Activated CD4-positive, alpha-beta T cell treated with anti-CD3 and anti-CD28 coated beads, Interleukin-2, amount 50 U/mL, for 1 hour (primary cell): ENCODE measurements at places on chromosomes 2 and 18.

DNA sequence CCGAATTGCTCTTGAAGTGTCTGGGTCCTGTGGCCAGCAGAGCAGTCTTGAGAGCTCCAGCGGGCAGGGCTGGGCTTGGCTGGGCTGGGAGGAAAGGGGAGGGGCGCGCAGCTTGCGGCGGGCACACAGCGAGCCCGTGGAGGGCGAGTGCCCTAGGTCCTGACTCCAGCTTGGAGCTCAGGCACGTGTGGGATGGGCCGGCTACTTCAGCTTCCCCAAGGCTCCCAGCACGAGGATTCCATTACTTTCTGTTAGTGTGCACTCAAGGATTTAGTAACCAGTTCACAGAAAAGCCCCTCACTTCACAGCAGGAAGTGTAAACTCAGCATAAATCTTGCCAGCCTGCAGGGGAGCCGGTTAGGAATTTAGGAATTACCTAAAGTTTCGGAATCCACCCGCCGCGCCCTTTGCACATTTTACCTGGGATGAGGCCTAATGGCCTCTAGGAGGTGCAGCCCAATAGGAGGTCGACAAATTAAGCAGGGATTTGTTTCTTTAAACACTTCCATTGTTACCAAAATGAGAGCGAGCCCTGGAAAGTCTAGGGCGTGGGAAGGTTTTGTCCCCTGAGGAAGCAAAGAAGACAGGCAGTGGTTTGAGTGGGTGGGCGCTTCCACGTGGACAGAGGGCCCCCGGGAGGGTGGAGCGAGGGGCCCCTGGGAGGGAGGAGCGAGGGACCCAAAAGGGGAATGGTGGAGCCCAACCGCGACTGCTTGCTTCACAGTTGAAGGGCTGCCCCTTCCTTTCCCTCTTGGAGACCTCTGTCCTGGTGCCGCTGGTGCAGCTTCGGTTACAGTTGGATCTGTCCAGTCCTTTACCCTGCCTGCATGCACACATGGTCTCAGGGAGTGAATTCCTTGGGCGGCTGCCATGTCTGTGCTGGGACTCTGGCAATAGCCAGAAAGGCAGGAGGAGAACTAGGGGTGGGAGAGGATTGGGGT lies 93.3 kb downstream of the CTAGE1 start:
- DNase-seq: no peak

DNA sequence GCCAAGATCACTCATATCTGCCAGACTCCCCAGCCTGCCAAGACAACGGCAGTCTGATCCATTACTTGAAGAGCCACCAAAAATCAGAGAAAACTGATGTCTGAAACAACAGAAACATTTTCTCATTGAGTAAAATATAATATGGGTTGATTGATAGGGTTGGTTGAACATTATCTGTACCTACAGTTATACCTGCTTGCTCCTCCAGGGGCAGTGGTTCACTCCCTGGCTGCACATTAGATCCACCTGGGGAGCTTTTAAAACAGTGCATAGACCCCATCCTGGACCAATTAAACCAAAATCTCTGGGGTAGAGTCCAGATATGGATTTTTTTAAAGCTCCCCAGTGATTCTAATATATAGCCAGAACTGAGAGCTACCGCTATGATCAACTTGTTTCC lies 43.6 kb upstream of the SLC14A2 start:
- DNase-seq: no peak

DNA sequence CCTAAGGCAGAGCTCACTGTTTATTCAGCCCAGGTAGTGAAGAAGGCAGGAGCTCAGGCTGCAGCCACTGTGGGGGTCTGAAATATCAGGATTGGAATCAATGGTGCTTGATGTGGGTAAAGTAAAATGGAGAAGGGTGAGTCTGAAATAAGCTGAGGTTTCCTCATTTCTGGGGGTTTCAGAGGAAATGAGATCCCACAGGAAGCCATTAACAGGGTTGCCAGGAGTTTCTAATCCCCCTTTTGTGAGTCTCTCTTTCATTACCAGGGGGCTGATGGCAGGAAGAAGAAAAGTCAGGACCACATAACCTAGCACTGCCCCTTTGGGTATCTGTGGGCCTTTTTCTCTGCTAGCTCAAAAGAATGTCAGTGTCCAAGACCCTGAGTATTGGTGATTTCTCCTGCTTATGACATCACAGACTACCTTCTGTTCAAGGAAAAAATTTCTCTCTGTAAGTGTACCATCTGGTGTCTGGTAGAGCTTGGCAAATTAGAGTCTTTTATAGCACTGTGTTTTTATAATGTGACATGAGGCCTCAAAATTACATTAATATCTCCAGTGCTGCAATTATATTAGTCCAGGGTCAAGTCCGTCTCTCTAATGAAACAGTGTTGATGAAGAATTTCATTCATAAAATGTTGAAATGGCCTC lies 56.0 kb downstream of the LBH start:
- no peak for DNase-seq

DNA sequence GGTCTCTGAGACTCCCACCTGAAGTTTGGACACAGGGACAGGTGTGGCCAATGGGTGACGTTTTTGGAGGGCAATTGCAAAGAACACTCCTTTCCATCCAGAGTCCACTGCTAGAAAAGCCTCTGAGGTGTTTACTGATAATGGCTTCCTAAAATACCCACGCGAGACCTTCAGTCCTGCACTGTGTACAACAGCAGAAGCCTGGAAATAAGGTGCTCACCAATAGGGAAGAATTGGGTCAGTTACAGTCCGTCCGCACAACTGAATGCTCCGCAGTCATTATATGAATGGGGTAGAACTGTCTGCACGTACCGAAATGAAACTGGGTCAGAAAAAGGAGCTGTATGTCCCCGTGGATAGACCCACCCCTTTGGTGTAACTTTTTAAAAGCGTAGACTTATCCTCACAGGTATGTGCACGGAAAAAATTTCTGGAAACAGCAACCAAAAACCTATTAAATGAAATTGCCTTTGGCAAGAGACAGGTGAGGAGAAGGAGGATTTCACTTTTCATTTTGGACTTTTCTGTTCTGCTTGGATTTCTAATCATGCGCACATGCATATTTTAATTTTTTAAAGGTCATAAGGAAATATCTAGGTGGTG lies 29.4 kb downstream of the SDC1 start:
- DNase-seq: no peak

DNA sequence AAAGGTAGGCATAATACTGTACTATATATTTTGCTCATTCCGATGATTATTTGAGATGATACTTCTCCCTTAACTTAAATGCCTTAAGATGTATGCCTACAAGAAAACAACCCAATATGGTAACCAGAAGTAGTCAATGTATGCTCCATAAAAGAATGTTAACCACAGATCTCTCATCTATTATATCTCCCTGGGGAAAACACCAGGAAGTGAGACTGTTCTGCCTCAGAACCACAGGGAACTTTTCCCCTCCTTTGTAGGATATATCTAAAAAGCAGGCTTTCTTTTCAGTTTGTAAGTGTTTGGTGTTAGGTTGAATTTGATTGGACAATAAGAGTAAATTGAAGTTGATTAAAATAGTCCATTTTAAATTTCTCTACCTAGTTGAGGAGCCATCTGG lies 1160.5 kb upstream of the NXPH2 start:
- no peak for DNase-seq

- DNase-seq: no peak
Measured at GRCh38 chr2:168323529-168324021, 76.2 kb upstream of the STK39 start.

DNA sequence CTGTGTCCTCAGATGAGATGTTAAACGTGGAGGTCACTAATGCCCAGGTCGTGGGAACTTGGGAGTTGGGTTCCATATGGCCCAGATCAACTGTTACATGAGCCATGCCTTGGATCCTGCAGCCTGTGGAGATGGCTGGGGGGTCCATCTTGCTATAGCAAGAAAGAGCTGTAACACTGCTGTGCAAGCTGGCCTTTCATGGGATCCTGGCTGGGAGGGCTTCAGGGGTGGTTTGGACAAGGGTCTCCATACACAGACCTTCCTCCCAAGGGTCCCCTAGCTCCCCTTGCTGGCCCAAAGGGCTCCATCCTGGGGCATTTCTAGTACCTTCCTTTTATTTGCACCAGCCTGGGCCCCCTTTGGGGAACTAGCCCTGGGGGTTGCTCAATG lies 337.7 kb downstream of the DYSF start:
- DNase-seq: no peak

GRCh38 chr2:30566631-30567030 lies 119.6 kb downstream of the LCLAT1 start:
- DNase-seq: no peak

DNA sequence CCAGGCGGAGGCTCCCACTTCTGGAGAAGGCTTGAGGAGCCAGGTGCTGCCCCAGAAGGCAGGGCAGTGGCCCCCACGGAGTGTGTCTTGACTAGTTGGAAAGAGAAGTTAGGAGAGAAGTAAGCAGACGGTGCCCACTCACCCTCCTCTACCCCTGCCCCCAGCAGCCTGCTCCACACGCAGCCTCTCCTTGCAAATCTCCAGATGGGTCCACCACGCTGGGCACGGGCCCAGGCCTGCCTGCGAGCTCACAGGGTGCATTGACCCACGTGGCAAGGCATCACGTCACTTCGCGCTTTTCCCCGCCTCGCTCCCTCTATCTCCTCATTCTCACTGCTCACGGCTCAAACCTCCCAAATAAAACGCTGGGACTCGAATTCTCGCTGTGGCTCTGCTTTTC lies 71.8 kb upstream of the RAB12 start:
- no peak for DNase-seq

- no peak for DNase-seq
Measured at GRCh38 chr2:60529785-60530627, 23.4 kb downstream of the BCL11A start.

GRCh38 chr2:104873689-104874054 lies 19.8 kb downstream of the POU3F3 start:
- DNase-seq: no peak

GRCh38 chr2:42916324-42916723 lies 123.9 kb upstream of the HAAO start:
- no peak for DNase-seq

GRCh38 chr2:14524803-14525080 lies 107.8 kb upstream of the LRATD1 start:
- no peak for DNase-seq

DNA sequence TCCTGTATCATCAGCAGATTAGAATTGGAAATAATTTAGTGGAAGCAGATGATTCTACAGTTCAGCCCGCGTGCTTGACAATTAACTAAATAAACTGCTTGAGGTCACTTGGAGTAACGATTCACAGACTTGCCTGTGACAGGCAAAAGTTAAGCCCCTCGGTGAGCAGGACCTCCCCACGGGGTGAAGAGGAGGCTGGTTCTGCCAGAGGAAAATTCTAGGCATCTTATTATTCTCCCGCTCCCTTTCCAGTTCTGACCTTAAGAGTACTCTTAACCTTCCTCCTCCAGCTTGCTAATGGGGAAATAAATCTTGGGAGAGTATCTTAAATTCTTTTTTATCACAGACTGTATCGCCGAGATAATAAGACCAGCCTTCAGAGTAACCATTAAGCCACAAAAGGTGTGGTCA lies 169.7 kb upstream of the SMAD2 start:
- DNase-seq: no peak

GRCh38 chr2:36769106-36769505 lies 72.6 kb downstream of the VIT start:
- no peak for DNase-seq

DNA sequence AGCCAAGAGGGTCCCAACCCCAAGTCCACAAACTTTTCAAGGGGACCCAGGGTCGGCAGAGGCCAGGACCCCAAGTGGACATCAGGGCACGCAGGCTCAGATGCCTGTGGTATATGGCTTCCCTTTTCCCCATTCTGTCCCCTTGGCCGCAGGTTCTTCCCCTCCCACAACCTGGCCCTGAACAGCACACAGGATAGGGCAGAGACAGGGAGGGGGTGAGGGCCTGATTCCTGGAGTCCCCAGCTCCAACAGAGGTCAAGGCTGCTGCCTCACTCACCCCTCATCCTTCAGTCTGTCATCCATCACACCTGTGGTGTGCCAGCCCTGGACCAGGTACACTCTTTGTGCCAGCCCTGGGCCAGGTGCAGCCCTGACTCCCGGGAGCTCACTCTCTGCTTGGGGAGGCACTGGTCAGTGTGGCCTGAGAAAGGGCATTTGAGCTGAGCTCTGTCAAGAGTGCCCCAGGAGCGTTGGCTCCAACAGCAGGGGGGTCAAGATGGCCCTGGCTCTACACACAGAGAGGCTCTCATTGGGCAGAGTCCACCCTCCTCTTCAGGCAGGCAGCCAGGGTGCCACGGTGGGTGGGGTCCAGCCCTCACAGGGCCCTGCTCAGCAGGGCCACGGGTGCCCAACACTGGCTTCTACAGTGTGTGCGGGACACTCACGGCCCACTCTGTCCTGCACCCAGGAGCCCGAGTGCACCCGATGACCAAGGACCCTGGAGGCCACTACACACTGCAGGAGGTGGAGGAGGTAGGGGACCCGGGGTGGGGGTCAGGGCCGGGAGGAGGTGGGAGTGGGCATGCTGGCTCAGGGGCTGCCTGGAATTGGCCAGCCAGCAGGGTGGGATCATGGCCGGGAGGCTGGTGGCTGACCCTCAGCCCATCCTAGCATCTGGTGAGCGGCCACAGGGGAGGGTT lies 1.6 kb downstream of the AGXT start:
- no peak for DNase-seq

DNA sequence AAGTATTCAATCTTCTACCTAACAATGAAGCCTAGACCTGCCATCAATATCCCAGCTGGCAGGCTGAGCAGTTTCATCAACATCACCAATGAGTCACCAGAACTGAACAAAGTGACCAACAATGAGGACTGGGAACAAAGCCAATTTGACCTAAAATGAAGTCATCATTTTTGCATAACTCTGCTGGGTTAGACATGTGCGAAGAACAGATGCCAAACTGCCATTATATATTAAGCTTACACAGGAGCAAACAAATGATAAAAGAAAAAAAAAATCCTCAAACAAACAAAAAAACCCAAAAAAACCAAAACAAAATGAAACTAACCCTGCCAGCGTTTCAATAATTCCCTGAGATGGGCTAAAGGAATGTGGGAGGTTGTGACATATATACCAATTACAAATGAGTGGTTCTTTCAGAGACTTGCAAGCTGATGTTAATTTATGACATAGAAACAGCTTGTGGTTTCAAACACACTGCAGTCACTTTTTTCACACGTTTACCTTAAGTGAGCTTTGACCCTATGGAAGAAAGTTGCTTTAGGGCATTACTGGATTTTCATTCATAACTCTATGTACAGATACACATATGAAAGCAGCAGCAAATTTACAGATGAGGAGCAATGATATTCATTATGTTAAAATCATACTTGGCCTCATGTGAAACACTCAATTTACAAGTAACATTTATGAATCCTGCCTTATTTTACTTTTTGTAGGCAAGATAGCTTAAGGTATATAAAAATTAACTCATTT lies 56.9 kb upstream of the CCDC141 start:
- DNase-seq: no peak

- DNase-seq: no peak
Measured at GRCh38 chr2:37602702-37603101, 68.7 kb downstream of the CDC42EP3 start.

- DNase-seq: no peak
Measured at GRCh38 chr2:175414882-175415487, 233.5 kb upstream of the ATP5MC3 start.

DNA sequence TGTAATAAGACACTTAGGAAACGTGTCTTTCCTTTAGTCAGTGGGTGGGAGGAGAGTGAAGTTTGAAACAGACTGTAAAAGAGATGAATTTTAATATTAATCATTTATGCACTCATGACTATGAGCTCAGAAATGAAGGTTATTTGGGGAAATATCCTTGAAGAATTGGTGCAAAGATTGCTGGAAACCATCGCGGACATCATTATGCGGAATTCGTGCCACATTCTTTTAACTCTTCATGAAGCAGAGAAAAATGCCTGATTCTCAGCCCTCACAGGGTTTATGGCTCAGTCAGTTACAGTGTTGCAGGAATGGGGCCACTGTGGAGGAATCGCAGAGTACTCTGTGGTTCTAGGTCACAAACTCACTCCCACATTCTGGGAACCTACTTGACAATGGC lies 109.7 kb downstream of the RGPD3 start:
- DNase-seq: no peak
